Activated CD4-positive, alpha-beta memory T cell treated with anti-CD3 and anti-CD28 coated beads for 36 hours (primary cell): ENCODE measurements at places on chromosomes 3 and 15.

GRCh38 chr15:60347480-60348049 lies 50.2 kb downstream of the ANXA2 start:
- DNase-seq: no peak

DNA sequence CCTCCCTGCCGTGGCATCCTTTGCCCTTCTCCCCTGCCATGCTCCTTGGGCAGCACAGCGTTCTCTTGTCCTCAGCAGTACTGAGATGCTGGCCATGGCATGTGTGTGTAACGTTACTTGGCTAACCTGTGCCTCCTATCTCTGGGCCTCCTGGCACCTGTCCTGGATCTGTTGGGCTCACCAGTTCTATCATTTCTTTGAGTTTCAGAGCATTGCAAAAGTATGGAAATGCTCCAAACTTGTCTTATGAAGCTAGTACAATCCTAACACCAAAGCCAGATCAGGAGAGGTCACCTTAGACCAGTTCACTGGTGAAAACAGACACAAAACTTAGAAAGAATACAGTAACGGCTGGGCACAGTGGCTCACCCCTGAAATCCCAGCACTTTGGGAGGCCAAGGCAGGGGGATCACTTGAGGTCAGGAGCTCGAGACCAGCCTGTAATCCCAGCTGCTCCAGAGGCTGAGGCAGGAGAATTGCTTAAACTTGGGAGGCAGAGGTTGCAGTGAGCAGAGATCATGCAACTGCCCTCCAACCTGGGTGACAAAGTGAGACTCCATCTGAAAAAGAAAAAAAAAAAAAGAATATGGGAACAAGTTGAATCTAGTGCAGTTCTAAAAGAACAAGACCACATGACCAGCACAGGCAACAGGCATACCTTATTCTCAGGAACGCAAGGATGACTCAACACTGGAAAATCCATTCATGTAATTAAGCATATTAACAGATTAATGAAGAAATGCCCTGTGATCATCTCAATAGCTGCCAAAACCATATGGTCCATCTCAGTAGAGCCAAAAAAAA lies 62.4 kb upstream of the TRPM1 start:
- DNase-seq: no peak

GRCh38 chr3:163644172-163644571 lies 1434.1 kb downstream of the SI start:
- no peak for DNase-seq

DNA sequence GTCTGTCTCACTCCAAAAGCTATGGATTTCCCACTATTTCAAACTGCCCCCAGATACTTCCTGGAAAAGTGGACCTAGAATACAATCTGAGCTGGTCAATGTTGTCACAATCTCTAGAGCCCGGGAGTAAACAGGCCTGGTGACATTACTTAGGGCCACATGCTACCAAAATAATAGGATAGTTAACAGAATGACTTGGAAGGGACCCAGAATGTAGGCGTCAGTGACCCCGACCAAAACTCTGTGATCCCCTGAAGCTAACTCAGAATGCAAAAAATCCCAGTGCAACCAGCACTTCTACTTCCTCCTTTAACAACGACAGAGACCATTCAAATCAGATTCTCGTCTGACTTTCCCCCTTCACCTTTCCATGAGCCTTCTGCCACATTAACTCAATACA lies 51.5 kb upstream of the CDV3 start:
- DNase-seq: no peak

DNA sequence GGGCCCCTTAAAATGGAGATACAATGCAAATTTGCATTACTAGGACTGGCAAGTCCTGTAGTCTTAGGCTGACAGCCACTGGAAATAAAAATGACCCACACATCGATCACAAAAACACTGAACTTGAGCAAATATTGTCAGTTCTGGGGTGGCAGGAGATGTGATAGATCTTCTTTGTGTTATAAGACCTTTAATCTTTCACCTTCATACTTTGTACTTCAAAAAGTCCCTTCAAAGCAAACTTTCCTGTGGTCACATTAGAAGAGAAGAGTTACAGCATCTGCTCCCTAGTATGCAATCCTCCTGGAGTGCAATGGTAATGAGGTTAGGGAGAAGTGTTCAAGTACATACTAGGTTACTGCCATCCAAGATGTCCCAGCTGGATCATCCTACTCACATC lies 149.4 kb upstream of the KCNMB2 start:
- DNase-seq: no peak

- DNase-seq: no peak
Observed at GRCh38 chr3:181635141-181635540, 76.6 kb upstream of the SOX2 start.

DNA sequence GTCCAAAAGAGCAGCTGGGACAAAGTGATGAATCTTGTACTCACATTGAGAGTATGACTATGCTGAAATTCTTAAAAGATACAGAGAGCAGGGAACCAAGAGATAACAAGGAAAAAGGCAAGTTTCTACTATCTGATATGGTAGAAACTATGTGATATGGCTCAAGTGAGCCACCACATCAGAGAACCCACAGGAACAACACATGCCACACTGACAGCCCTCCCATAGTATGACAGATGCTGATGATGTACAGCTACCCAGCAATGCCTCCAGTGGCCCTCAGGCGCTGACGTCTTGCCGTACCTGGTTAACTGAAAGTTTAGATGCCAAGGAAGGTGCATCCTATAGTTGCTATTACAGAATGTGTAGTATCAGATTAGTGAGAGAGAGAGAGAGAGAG lies 42.4 kb downstream of the CHAC1 start:
- no peak for DNase-seq

GRCh38 chr3:196541684-196542445 lies 26.5 kb downstream of the WDR53 start:
- no peak for DNase-seq

GRCh38 chr15:38941399-38941953 lies 376.9 kb upstream of the RASGRP1 start:
- no peak for DNase-seq

DNA sequence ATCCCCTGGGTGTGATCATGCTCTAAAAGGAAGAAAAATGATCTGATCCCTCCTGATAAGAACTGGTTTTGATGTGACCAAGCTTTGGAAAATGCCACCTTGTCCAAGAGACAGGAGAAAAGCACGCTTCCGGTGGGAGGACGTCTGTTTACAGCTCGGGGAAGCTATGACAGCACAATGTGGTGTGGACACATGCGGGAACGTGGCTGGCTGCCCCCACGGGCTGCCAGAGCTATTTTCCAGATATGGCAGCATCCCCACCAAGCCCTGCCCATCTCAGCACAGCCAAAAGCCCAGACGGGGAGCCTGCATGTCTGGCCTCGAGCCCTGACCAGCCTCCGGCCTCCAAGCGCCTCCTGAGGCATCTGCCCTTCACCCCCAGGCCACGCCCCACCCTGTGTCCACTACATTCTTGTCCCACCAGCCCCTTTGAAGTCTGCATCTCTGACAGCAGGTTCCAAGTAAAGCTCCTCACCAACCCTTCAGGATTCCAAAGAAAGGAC lies 63.2 kb upstream of the HRH1 start:
- no peak for DNase-seq
